Stimulated activated CD4-positive, alpha-beta T cell treated with anti-CD3 and anti-CD28 coated beads, Interleukin-15, amount 100 ng/mL, for 48 hours (primary cell): ENCODE measurements at places on chromosomes 2 and 18.

DNA sequence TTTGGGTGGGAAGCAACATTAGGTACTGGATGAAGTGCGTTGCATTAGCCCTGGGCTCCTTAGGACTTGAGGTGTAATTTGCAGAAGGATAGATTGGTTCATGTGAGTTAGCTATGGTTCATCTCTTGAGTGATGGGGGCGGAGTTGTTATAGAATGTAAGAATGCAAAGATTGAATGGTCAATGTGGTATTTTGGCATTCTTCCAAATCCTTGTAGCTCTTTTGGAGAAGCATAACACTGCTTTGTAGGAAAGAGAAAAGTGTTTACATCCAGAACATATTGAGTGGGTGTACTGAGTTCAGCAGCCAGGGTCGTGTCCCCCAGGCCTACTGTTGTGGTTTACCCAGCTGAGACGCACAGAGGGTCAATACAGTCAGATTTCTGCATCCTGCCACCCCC is 173.5 kb downstream of the FMNL2 start:
- no peak for DNase-seq

- DNase-seq, result no peak
These were observed 299.4 kb downstream of the ZNF516 start for GRCh38 chr18:76195601-76196000.

- DNase-seq, result no peak
These were observed 22.9 kb downstream of the QPCT start for GRCh38 chr2:37367310-37367709.

- DNase-seq, result no peak
These were observed 221.3 kb upstream of the RAB6C start for GRCh38 chr2:129757915-129758783.

DNA sequence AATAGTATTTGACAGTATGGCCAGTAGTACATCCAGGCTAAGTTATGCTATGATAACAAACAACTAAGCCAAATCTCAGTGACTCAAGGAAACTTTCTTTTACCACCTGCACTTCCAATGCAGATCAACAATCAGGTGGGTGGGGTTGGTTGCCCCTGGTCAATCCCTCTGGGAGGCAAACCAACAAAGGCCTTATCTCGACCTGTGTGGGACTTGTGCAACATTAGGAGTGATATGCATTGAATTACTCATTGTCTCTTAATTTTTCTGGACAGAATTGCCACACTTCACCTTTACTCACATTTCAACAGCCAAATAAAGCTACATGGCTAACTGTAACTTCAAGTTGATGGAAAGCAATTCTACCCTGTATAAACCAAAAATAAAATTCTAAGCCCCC is 1049.3 kb upstream of the CDH2 start:
- no peak for DNase-seq
